Stimulated activated CD4-positive, alpha-beta T cell treated with anti-CD3 and anti-CD28 coated beads, Interleukin-1b, Interleukin-23, amount 100 ng/mL, for 4 hours (primary cell): ENCODE measurements at places on chromosomes 3 and 15.

- DNase-seq = no peak
These were observed 5.5 kb downstream of the FGF7 start for GRCh38 chr15:49428409-49429095.

- DNase-seq = no peak
These were observed 57.2 kb upstream of the TIPARP start for GRCh38 chr3:156617145-156617544.

GRCh38 chr3:152470095-152470494 is 201.4 kb downstream of the MBNL1 start:
- DNase-seq = no peak

DNA sequence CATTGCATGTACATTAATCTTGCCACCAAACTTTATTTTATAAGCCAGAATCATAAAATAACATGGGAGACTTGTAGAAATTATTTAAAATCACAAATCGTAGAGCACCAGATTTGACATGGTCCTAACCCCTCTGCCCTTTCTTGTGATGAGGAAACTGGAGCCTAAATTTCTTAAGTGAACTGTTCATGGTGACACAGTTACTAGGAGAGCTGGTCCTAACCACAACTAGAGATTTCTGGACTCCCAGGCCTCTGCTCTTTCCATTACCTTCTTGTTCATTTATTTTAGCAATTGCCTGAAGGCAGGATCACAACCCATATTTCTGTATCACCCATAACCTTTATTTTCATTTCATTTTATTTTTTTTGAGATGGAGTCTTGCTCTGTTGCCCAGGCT is 352.5 kb downstream of the LPP start:
- no peak for DNase-seq

DNA sequence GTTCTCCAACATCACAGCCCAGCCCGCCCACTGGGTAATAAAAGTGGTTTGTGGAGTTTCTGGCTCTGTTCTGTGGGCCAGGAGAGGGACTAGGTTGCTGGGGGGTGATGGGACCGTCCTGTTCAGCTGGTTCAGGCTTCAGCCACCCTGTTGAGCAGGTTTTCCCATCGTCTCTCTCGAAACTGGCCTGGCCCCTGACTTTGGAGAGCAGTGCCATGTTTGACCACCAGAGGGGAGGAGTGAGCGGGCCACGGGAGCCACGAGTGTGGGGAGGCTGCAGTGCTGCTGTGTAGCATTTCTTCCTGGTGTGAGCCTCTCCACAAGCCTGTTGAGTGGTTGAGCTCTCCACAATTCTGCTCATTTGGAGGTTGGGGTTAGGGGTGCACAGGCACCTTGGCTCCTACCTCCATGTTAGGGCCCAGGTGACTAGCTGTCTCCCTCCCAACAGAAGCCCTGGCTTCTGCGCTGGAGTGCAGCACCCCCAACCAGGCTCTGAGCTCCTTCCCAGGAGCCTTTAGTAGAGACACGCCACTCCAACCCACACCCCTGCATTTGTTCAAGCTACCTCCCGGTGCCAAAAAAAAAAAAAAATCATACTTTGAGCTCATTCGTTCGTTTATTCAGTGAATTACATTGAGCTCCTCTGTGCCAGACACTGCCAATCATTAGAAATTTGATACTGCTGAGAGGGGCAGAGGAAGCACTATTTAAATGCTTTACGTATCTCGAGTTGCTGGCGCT is 13.9 kb downstream of the SPINT1 start:
- DNase-seq = peak; percentile 79

GRCh38 chr3:4417449-4417848 is 49.6 kb downstream of the SUMF1 start:
- DNase-seq = no peak

GRCh38 chr3:129004639-129005295 is 3.7 kb downstream of the EFCC1 start:
- no peak for DNase-seq

GRCh38 chr3:42605546-42606173 is 5.2 kb downstream of the NKTR start:
- DNase-seq = no peak

DNA sequence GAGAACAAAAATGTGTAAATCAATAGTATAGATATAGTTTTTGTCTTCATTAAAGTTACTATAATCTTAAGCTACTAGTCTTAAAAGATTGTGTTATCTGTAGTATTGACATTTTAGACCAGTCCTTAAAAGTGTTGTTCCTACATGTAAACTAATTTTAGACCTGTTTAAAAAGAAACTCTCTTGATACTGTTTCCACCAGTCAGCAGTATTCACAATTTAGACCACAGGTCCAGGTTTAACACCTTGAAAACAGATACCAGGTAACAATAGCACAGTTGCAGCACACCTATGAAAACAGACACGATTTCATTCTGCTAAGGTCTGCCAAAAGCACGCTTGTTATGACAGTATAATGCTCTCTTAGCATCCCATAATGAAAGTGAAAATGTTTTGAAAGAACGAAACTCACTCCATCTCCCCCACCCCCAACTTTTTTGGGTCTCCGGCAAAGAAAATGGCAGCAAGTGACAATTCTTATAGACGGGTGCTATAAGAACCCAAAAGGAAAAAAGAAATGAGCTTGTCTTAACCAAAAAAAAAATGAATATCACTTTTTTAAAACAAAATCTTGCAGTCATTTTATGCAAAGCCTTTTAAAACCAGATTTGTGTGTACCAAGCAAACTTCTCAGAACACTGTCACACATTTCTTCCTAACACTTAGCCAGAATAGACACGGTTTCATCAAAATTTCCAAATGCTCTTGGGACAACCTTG is 1.6 kb downstream of the EIF4E3 start:
- DNase-seq = no peak

GRCh38 chr3:151690645-151691044 is 43.1 kb upstream of the AADACL2 start:
- no peak for DNase-seq

DNA sequence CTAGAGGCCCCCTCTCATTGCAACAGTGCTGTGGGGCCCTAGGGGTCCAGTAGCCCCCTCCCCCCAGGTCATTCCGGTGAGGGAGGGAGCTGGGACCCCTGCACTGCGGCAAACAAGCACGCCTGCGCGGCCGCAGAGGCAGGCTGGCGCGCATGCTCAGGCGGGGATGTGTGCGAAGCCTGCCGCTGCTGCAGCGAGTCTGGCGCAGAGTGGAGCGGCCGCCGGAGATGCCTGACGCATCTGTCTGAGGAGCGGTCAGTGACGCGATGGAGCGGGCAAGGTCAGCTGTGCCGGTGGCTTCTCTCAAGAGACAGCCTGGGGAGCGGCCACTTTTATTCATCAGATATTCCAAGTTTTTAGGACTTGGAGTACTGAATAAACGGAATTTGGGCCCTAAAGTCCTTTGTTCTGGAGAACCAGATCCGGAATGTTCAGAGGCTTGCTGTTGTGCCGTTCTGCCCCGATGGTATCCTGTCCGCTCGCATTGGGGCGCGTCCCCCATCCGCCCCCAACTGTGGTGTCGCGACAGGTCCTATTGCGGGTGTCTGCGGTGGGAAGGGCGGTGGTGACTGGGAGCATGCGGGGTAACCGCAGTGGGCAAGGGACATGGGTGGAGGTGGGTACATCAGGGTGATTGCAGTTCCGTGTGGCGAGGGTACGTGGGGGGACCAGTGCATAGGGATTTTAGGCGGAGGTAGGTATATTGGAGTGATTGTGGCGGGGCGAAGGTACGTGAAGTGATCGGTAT is at the start of the genes SNRPN and SNURF:
TSS of gene SNRPN (plus strand) at position 205 of the 748 bp plus-strand sequence. CDS start 19,467 bp downstream, outside the sequence.
TSS of gene SNURF (plus strand) at position 205 of the 748 bp plus-strand sequence. CDS start at position 267, 62 bp downstream.
- peak; percentile 57 for DNase-seq

DNA sequence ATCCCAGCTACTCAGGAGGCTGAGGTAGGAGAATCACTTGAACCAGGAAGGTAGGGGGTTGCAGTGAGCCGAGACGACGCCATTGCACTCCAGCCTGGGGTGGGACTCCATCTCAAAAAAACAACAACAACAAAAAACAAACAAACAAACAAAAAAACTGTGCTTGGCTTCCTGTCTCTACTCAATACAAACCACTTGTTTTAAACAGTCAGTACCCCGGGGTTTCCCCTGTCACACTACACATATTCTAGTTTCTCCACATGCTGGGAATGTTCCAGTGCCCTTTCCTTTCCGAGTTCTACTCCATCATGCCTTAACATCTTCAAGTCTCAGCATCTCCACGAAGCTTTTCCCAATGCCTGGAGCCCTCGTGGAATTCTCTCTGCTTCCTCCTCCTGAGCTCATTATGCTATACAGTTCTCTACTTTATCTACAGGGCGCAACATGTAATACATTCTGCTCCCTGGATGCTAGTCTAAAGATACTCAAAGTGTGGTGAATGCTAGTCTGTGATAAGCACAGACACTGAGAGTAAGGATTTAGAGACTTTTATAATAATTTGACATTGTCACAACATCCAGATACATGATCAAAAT is 7.8 kb downstream of the EMC3 start:
- no peak for DNase-seq
